ENCODE measurements at places on chromosomes 5 and 9.

- no peak for DNase-seq
Observed at GRCh38 chr9:4287886-4288588, 11.8 kb downstream of the GLIS3 start.

- no peak for DNase-seq
Observed at GRCh38 chr5:146513462-146513861, 2.5 kb downstream of the GPR151 start.

DNA sequence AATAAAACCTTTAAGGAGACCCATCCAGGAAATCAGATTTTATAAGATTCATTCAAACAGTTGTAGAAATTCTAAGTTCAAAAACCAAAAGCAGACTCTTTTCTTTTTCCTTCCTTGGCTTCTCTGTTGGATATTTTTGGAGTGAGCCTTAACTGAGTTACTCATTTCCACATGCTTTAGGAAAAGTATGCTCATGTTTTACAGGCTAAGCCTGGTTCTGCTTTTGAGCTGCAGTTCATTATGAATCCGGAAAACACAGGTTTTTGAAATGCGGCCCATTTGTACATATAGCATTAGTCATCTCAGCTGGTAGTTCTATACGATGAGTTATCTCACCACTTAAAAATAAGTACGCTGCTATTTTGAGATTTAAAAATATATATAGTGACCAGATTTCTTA is 156.6 kb upstream of the DMRT1 start:
- DNase-seq, result no peak

GRCh38 chr9:92406477-92406876 is 2.1 kb upstream of the OGN start:
- no peak for DNase-seq

DNA sequence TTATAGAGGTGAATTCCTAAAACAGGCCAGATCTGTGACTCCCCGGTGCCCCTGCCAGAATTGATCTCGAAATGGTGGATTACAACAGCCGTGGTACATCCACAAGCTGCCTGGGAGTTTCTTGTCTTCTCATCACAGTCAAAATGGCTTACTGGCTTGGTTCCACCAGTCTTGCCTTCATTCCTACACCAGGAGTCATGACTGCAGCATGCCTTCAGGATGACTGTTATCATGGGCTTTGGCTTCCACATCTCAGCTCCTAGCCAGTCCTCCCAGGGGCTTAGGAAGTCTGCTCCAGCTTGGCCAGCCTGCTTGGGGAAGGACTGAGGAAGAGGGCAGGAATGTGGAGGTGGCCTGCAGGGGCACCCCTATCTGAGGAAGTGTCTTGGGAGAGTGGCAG is 132.9 kb upstream of the NR3C1 start:
- DNase-seq, result no peak

GRCh38 chr5:149635394-149635793 is 54.1 kb downstream of the ARHGEF37 start:
- no peak for DNase-seq

GRCh38 chr9:88051138-88051537 is 76.8 kb upstream of the CDK20 start:
- DNase-seq, result no peak

GRCh38 chr5:135979510-135979909 is 24.7 kb upstream of the LECT2 start:
- no peak for DNase-seq

- no peak for DNase-seq
Observed at GRCh38 chr5:74875994-74876791, 10.0 kb upstream of the FAM169A start.

DNA sequence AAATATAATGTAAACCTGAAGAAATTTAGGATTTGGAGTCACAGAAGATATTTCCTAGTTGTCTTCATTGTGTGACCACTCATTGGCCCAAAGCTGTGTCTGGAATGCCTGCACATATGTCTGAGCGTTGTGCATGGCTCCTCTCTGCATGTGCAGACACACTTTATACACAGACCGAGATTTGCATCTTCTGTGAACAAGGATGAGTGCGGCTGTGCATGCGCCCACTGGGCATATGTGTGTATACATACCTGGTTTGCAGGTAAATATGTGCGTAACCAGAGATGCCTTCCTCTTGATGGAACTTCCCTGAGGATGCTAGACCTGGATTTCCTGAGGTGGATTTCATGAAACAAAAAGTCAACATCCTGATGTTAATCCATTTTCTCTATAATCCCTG is 19.1 kb downstream of the PHF2 start:
- DNase-seq, result no peak

- no peak for DNase-seq
Observed at GRCh38 chr5:149792540-149793255, 62.6 kb downstream of the PPARGC1B start.

- no peak for DNase-seq
Observed at GRCh38 chr9:120833325-120833724, 9.4 kb downstream of the PSMD5 start.

- peak; percentile 15 for DNase-seq
Observed at GRCh38 chr5:113806250-113806649, 292.8 kb downstream of the YTHDC2 start.

DNA sequence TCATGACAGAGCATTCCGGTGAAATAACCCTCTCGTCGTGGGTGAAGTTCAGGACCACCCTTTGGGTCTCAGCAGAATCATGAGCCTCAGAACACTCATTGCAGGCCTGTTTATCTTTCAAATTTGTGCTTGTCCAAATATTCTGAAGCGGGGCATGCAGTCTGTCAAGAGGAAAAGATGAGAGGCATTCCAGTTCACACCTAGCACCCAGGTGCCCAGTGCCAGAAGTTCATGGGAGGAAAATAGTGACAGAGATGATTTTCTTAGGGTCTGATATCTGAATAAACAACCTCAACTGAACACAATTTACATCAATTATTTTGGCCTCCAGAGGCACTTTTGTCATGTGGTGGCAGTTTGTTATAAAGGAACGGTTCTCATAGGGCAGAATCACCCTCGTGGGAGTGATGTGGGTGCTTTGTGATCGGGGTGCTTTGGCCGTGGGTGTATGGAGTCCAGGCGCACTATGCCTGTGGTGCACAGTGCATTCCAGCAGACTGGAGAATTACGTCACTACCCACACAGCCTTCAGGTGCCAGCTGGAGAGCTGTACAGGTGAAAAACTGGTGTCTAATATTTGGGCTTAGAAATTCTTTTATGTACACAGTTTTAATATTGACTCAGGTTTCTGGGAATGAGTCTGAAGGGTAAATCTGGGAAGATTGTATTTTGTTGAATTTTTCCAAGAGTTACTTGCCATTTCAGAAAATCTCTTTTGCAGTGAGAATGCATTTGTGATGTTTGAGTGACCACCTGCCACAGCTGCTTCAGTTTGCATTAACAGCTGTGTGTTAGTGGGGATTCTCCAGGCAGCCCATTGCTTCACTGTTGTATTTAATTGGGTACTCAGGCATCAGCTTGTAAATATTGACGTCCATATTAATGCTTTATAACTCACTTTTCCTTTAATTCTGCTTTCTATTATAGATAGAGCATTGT is 289.3 kb downstream of the FANCC start:
- DNase-seq, result no peak

DNA sequence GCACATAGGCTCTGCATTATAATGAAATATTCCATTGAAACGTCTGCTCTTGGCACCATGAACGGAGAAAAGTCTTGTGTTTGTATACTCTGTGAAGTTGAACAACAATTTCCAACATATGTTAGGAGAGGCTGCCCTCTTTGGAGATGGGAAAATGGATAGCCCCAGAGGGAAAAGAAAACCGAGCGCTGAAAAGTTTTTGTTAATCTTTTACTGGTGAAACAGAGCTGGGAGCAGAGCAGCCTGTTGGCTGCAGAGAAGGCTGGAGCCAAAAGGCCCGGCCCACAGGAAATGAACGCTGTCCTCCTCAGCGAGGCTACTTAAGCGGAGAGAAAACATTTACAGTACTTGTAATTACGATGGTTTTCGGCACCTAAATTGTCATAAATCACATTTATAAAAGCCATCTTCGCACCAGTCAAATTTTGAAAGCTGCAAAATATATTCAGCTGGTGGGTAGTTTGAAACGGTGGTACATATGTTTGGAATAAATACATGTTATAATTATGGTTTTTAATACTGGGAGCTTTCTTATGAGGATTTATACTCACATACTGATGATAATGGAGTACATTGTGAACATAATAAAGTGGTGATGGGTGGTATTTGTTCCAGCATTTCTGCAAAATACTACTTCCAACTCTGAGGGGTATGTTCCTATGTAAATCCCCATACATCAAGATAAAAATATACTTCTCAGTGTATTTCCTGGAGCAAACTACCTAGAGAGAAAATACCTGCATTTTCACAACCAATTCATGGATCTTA is 129.6 kb upstream of the CNTLN start:
- peak; percentile 47 for DNase-seq

DNA sequence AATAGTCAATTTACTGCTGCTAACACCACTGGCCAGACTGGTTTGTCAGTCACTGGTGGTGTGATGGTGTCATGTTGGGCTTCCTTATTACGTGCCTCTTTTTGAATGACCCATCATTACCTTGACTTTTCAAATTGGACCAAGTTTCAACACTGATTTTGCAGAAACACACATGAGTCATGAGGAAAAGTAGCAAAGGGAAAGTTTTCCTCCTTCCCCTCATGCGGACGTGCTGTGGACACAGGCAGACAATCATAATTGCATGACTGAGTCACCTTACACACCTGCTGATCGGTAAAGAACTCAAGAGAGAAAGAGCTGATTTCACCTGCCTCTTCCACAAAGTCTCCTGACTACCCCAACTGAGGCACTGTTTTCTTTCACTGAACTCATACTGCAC is 324.5 kb downstream of the ARRDC3 start:
- DNase-seq, result no peak

GRCh38 chr9:93910598-93910997 is 44.6 kb downstream of the BARX1 start:
- no peak for DNase-seq

DNA sequence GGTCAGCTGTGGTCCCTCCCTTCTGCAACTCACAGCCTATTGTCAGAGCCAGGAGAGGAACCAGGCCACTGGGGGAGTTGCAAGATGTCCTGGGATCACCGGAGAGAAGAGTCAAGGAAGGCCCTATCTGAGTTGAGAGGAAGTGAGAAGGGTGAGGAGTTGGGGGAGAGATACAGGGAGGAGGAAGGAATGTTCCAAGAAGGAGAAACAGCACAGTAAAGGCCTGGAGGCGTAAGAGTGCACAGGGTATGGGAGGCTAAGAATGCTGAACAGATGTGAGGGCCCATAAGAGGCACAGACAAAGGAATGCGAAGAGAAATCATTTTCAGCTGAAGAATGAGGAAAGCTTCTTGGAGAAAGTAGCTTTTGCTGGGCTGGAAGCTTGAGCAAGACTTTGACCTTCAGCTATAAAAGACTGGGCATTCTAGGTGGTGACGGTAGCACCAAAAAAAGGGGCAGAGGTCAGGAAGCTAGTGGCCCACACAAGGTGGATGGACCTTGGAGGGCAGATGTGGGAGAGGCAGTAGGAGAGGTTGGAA is 21.6 kb upstream of the CSF1R start:
- DNase-seq, result no peak

- DNase-seq, result no peak
Observed at GRCh38 chr5:172498431-172499129, 44.3 kb upstream of the SH3PXD2B start.

DNA sequence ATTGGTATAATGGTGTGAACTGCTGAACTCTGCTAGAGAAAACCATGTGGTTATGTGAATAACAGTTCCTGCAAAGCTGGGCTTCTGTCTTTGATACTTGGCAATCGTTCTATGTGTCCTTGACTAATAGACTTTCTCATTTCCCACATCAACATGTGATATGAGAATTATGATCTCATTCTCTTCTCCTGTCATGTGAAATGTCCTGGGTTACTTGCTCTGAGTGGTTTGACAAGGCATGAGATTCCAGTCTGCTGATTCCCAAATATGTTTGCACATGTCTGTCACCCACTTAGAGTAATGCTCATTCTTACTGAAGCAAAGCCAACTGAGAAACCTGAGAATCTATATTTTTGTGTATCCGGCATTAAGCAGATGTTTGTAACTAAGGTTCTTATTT is 141.2 kb downstream of the PARP8 start:
- no peak for DNase-seq

DNA sequence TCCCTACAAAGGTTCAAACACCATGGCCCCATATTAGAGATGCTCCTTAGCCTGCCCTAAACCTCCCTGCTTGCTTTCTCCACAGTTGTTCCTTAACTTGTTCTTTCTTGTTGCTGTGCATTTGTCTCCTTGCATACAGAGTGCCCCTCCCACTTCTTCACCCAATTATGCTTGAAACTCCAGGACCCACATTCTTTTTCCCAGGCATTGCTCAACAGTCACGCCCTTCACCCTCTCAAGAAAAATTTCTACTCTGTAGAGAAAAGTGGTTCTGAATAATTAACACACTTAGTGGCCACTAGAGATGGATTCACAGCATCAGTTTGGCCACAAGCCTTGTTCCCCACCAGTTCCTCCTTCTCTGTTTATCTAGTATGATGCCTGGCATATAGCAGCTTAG is 57.7 kb downstream of the NREP start:
- no peak for DNase-seq

- DNase-seq, result no peak
Observed at GRCh38 chr9:126517833-126518356, 95.8 kb upstream of the LMX1B start.

- DNase-seq, result no peak
Observed at GRCh38 chr9:116451500-116452115, 235.5 kb upstream of the TRIM32 start.

DNA sequence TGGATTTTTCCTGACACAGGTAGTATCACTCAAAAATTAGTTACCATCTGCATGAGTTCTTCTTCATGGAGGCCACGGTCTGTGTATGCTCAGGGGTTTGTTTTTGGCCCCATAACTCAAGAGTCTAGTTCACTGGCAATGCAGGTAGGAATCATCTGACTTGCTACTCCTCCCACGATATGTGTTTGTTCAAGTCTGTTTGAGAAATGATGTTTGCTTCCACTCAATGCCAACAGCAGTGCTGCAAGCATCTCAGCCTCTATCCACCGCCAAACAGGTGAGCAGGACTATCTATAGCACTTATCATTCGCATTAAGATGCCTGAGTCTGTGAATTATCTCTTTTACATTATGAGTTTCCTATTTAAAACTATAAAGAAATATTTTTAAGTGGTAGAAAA is 264.8 kb upstream of the PTGER4 start:
- DNase-seq, result no peak

DNA sequence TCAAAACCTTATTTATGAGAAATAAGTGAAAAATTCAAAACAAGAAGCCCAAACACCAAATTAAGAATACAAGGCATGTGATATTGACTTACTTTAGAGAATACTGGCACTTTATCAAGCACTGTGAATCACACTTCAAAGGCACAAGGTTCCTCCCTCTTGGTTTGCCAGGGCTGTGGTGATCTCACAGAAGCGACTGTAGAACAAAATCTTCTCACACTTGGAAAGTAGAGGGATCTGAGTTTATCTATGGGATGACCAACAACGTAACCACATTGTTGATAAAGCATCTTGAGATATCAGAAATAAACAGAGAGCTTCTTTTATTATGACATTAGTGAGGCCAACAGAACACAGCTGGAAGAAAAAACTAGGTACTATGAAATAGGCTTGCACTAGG is 295.9 kb downstream of the NFIB start:
- no peak for DNase-seq

DNA sequence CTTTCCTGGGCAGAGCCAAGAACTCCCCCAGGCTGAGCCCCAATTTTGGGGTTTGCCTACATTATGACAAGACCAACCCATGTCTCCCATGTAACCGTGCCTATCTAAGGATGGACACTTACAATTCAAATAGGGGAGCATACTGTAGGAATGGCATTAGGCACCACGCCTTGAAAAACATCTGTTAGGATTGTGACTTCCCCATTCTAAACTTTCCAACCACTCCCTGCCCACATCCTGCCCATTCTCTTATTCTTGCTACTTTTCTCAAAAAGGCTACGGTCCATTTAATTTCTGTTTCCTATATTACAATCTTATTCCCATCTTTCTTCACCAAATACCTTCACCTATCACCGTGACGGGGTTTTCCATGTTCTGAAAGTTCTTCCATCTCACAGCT is 99.2 kb downstream of the LPAR1 start:
- DNase-seq, result no peak
